ENCODE measurements at places on chromosomes 13 and 19. TPM values are rescaled to one million over a fixed set of nuclear protein-coding genes. Genes with fewer than 3 reads are reported as not detected.

DNA sequence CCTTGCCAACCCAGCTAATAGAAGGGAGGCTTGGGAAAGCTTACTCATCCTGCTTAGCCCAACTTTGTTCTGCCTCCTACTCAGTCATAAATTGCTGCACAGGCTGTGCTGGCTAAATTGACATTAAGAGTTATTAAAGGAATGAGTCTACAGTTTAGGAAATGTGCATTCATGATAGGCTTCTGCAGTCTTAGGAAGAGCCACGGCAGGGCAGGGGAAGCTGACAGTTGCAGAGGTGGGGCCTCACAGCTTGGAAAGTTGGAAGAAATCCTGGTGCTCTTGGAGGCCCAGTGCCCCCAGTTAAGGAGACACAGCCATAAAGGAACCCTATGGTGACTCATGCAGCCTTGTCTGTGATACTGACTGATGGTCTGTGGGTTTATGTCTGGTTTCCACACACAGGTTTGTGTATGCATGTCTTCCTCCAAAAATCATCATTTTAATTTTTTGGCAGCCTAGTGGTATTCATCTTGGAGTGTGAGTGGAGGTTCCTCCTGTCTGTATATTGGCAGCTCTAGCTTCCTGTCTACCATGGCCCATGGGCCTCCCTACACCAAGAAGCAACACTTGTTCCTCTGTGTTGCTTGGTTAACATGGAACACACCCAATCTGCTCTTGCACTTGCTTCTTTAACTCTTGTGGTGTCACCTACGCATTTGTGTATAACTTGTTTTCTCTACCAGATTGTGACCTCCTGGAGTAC, 135.0 kb upstream of the KL start:
- peak; percentile 60 for DNase-seq

DNA sequence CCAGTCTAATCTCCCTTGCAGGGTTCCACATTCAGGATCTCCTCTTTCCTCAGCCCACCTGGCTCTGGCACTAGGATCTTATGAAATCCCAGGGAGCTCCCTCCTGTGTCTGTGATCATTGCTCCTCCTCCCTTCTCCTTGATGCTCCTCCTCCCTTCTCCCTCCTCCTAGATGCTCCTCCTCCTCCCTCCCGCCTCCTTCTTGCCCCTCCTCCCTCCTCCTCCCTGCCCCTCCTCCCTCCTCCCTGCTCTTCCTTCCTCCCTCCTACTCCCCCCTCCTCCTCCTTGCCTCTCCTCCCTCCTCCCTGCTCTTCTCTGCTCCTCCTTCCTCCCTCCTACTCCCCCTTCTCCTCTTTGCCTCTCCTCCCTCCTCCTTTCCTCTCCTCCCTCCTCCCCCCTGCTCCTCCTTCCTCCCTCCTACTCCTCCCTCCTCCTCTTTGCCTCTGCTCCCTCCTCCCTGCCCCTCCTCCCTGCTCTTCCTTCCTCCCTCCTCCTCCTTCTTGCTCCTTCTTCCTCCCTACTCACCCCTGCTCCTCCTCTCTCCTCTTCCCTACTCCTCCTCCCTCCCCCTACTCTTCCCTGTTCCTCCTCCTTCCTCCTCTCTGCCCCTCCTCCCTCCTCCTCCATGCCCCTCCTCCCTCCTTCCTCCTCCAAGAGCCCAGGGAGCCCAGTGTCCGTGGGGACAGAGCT, 14.9 kb upstream of the ZBTB7A start:
- DNase-seq = peak; percentile 64

TSEN34 gene
- total RNA-seq = 76.3 TPM

ERFL gene
- under 0.01 TPM for total RNA-seq

C19orf44 gene
- total RNA-seq = 7.2 TPM

Measured in osteoblast (primary cell).